ENCODE measurements at places on chromosomes 2 and 18. TPM values are rescaled to one million over a fixed set of nuclear protein-coding genes. Genes with fewer than 3 reads are reported as not detected.

AKAIN1 gene
- total RNA-seq = not detected

CYP27A1 gene
- total RNA-seq = 28.1 TPM

SPC25 gene
- total RNA-seq = 4.1 TPM

RAPGEF4 gene
- 2.3 TPM for total RNA-seq

EMILIN2 gene
- 16.3 TPM for total RNA-seq

TEX44 gene
- not detected for total RNA-seq

APLF gene
- total RNA-seq = 1.3 TPM

FOXI3 gene
- total RNA-seq = not detected

GPR155 gene
- 4.1 TPM for total RNA-seq

ST6GAL2 gene
- total RNA-seq = 2.9 TPM

ANKRD36 gene
- 14.7 TPM for total RNA-seq

CYP27C1 gene
- total RNA-seq = 0.12 TPM

CCDC150 gene
- total RNA-seq = 5.8 TPM

NBAS gene
- total RNA-seq = 31.0 TPM

L3MBTL4 gene
- total RNA-seq = 4.9 TPM

ALPP gene
- total RNA-seq = 0.15 TPM

MREG gene
- total RNA-seq = 8.9 TPM

NAGK gene
- total RNA-seq = 58.0 TPM

GAREM1 gene
- total RNA-seq = 23.6 TPM

VIL1 gene
- total RNA-seq = 441 TPM

SERPINB7 gene
- 0.22 TPM for total RNA-seq

DSC3 gene
- total RNA-seq = 0.34 TPM

NYAP2 gene
- not detected for total RNA-seq

IHH gene
- 85.5 TPM for total RNA-seq

ZNF521 gene
- 2.6 TPM for total RNA-seq

All from left colon (tissue), 2 donors.